ENCODE measurements at places on chromosomes 7 and 10.

- H3K27me3 ChIP-seq = no peaks in the 10 kb centered on the region
- no peak overlapping the region for H3K4me3 ChIP-seq
- no peaks in the 10 kb centered on the region for H3K4me1 ChIP-seq
- no peak for DNase-seq
Measured at GRCh38 chr7:52863652-52864051, 171.8 kb upstream of the POM121L12 start.

DNA sequence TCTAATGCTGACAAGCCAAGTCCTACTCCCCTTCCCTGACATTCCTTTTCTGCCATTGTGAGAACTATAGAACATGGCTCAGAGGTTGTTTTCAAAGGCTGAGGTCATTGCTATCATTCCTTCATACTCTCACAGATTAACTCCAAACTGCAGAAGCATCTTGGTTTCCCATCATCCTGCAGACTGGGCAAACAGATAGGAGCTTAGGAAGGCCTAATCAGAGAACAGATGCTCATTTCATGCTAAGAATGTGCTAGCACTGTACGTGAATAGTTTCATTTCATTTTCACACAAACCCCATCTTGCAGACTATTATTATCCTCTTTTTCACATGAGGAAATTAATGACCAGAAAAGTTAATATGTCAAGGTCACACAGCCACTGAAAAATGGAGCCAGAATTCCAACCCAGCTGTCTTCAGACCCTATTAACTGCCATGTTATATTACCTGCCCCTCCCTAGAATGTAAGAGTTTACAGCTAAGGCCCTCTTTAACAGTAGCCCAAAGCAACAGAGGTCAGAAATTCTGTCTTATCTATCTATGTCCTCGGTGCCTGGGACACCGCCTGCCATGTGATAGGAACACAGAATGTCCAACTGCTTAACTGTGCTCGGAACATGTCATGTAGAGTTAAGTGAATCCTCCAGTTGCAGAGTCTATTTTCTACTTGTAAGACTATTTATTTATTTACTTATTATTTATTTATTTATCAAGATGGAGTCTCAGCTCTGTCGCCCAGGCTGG is 2.9 kb upstream of the LCOR start:
- no peak overlapping the region for H3K4me3 ChIP-seq
- no peaks in the 10 kb centered on the region for H3K27me3 ChIP-seq
- DNase-seq = no peak
- H3K36me3 ChIP-seq = peaks cover 9% of the 10 kb centered on the region

GRCh38 chr10:78831461-78831860 is 237.3 kb upstream of the ZMIZ1 start:
- peaks cover 64% of the 10 kb centered on the region for H3K27me3 ChIP-seq
- H3K4me1 ChIP-seq = no peaks in the 10 kb centered on the region
- H3K36me3 ChIP-seq = peaks cover 2% of the 10 kb centered on the region
- no peak overlapping the region for H3K4me3 ChIP-seq
- DNase-seq = no peak

- H3K4me3 ChIP-seq = no peak overlapping the region
- peaks cover 42% of the 10 kb centered on the region for H3K27me3 ChIP-seq
- no peak for DNase-seq
Measured at GRCh38 chr10:111344804-111345203, 268.0 kb downstream of the ADRA2A start.

DNA sequence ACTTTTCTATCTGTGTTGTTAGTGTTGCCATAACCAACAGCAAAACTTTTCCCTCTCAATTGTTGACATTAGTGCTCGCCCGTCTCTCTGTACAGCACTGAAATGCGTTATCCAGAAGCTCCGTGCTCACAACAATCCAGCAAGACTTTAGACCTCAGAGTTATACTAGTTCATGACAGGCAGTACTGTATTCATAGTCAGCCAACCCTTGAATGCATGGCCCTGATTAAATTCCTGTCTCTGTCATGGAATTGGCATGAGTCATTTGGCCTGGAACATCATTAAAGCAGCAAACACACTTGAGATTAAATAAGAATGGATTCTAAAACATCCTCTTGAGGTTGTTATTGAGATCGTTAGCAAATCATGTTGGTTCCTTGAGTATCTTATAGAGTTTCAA is 405.5 kb upstream of the C7orf33 start:
- H3K4me3 ChIP-seq = no peak overlapping the region
- no peaks in the 10 kb centered on the region for H3K36me3 ChIP-seq

DNA sequence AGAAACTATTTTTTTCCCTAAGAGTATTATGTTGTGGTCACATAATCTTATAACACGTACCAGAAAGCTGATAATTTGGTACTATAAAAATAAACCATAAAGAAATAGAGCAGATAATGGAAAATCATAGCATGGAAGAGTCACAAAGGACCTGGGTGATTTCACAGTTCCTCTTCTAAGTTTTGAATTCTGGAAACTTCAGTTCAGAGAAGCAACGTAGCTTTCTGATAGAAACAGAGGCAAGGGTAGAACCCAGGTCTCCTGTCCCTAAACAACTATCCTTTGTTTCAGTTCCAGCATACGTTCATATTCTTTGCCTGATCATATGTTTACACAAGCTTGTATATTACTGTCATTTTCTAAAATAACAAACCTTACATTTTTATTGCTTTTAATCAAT is 47.9 kb downstream of the MRC1 start:
- no peaks in the 10 kb centered on the region for H3K27me3 ChIP-seq
- H3K27ac ChIP-seq = no peak overlapping the region
- no peaks in the 10 kb centered on the region for H3K36me3 ChIP-seq
- no peak for DNase-seq
- H3K4me3 ChIP-seq = no peak overlapping the region

Data from central memory CD8-positive, alpha-beta T cell (primary cell).